Smooth muscle cell of the umbilical artery (primary cell): ENCODE measurements at places on chromosomes 11 and 22. TPM values are rescaled to one million over a fixed set of nuclear protein-coding genes. Genes with fewer than 3 reads are reported as not detected.

RPS19BP1 gene
- 27.2 and 34.7 TPM in 2 replicates for total RNA-seq

RTN4R gene
- 0.59 and 0.97 TPM in 2 replicates for total RNA-seq

TREH gene
- total RNA-seq = not detected in 2 replicates

CASP5 gene
- total RNA-seq = not detected in 2 replicates

PYGM gene
- total RNA-seq = 0.60 and 1.2 TPM in 2 replicates

LRRC74B gene
- under 0.01 TPM in 1 of 2 replicates, not detected in the other for total RNA-seq

TEX12 gene
- total RNA-seq = 0.30 and 0.46 TPM in 2 replicates

SHANK2 gene
- 3.7 and 6.8 TPM in 2 replicates for total RNA-seq

SMPD1 gene
- 62.1 and 77.2 TPM in 2 replicates for total RNA-seq

TBX10 gene
- not detected in 2 replicates for total RNA-seq
